T-cell (primary cell): ENCODE measurements at places on chromosomes 16 and 17.

- DNase-seq, result no peak
Measured at GRCh38 chr16:1437606-1438005, 6.7 kb downstream of the PERCC1 start.

DNA sequence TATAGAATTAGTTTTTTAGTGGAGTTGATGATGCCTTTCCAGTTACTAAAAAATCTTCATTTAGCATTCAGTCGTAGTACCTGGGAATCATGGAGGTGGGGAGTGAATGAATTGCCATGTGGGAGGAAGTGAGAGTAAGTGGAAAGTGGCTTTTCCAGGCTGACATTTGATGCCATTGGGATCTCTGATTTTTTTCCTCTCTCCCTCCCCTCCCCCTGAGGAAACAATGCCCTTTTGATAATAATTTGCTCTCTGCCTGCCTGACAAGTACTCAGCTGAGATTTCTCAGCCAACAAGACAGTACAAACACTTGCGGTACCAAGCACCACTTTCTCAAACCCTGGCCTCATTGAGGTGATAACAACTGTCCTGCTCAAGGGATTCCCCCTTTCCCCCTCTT is 2.2 kb downstream of the UBE2Z start:
- no peak for DNase-seq

DNA sequence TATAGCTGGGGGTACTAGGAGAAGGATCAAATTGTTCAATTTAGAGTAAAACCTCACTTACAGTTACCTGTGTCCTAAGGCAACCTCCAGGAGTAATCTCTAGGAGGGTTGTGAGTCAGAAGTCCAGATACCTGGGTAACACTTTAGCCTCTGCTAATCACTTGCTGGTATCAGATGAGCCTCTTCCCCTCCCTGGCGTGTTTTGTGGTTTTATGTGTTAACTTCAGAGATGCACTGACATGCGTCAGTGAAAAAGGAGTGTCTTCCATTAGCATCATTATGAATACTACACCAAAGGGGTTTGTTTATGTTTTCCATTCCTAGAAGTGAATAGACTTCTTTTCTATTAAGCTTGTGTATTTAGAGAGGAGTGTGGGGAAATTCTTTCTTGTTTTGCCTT is 208.2 kb downstream of the FTO start:
- DNase-seq, result peak; percentile 11

DNA sequence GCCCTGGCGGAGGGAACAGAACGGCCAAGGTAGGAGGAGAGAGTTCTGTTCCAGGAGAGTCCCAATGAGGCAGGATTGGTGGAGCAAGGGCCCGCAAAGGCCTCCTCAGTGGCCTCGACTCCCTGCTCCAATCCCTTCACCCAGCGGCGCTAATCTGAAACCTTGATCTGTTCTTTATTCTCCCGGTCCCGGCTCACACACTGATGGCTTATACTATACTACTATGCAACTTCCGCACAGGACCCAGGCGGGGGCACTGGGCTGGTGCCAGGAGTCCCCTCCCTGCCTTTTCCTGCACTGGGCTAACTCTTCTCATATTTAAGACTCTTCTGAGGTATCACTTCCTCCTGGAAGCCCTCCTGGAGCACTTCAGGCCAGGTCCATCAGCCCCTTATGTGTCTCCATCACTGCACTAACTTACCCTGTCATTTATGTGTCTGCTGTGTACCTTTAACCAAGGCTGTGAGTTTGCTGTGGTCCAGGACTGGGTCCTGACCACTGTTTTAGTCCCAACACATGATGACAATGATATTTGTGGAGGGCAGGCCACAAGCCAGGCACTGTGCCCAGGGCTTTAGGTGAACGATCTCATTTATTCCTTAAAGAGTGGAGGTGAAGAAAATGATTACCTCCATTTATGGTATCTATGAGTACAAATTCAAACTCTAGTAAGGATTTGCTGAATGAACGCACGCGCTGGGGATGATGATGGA is 6.8 kb downstream of the CCDC102A start:
- DNase-seq, result no peak

DNA sequence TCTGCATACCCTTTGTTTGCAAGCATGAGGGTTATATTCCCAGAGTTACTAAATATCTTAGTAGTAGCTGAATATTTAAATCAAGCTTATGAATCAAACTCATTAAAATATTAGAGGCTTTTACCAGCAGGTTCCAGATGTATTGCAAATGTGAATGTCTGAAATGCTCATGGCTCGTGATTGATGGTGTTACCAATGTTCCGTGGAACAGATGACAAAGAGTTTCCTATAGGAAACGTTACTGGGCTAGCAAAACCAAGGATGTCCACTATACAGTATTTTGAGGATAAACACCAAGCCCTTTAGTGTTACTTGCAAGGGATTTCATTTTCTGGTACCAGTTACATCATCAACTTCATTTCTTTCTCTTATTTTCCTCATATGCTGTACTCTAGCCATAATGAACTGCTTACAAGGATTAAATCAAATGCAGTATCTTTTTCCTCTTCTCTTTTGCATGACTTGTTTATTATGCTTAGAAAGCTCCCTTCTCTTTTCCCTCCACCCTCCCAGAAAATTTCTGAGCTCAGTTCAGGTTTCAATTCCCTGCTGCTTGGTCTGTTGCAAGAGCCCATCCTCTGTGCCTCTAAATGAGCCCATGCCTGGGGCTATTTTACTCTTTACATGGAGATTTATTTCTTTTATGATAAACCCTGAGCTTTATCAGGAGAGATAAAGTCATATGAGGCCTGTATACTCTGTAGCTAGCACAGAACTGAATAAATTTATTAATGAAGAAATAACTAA is 1537.1 kb upstream of the GOT2 start:
- DNase-seq, result no peak

DNA sequence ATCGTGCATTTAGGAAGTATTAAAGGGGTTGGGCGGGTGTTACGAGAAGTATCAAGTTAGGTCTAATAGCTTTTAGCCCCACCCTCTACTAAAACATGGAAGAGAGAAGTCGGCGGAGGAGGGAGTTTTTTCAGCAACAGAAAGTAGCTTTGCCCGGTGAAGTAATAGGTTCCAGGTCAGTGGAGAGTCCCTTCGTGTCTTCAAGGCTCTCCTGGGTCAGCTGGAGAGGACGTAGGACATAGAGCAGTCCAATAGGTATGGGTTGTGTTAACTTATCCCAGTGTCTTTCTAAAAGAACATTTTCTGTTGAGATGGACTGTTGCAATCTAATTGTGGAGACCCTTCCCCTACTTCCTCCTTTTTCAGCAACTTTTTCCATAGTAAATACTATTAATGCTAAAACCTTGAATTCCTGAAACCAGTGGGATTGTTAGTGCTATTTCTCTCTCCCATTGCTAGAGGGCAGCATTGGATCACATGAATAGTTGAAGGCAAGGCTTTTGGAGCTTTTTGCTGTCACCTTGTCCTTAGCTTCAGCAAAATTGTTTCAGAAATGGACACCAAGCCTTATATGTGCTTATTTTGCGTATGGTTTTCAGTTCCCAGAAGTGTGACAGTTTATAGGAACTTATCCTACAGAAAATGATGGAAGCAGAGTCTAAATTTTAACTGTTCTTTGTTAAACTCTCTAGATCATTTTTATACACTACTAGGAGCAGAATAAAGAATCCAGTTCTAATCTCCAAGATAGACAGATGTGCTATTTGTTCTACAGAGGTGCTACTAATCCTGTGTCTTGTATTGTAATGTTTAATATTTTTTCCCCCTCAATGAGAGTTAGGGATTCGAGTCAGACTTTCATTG is 38.4 kb downstream of the UTP18 start:
- DNase-seq, result no peak

DNA sequence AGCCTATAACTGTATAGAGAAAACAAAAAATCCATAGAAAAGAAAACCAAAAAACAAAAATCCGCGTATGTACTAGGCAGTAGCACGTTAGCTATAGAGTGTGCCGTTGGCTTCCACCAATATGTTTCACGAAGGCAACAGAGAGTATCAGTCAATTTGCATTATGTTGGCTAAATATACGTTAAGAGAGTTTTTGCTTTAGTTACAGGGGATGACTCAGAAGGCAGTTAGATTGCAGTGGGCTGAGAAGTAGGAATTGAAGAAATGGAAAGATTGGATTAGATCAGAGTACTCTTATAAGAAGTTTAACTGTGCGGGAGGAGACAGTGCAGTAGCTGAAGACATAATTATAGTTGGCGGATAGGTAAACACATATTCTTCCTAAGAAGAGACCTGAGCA is 911 bp upstream of the NACA2 start:
- no peak for DNase-seq

- no peak for DNase-seq
Measured at GRCh38 chr16:10578474-10579316, 1.7 kb downstream of the EMP2 start.

- DNase-seq, result no peak
Measured at GRCh38 chr17:76262732-76263344, 2.3 kb upstream of the UBALD2 start.

DNA sequence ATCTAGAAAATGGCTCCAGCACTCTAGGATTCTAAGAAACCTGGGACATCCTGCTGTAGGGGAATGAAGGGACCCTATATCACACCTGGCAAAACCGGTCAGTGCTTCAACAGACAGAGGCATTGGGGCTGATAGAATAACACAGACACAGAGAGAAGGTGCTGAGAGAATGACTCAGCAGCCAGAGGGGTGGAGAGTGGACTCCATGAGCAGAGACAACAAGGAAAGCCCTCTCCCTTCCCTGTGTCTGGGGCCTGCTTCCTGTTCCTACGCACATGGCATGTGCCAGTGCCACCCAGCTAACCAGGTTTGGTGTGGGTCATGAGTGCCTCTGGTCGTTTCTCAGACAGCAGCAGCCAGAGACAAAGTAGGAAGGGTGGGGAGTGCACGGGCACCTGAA is 140.3 kb downstream of the CCT6B start:
- DNase-seq, result no peak

- no peak for DNase-seq
Measured at GRCh38 chr17:10871914-10872313, 34.0 kb upstream of the PIRT start.

DNA sequence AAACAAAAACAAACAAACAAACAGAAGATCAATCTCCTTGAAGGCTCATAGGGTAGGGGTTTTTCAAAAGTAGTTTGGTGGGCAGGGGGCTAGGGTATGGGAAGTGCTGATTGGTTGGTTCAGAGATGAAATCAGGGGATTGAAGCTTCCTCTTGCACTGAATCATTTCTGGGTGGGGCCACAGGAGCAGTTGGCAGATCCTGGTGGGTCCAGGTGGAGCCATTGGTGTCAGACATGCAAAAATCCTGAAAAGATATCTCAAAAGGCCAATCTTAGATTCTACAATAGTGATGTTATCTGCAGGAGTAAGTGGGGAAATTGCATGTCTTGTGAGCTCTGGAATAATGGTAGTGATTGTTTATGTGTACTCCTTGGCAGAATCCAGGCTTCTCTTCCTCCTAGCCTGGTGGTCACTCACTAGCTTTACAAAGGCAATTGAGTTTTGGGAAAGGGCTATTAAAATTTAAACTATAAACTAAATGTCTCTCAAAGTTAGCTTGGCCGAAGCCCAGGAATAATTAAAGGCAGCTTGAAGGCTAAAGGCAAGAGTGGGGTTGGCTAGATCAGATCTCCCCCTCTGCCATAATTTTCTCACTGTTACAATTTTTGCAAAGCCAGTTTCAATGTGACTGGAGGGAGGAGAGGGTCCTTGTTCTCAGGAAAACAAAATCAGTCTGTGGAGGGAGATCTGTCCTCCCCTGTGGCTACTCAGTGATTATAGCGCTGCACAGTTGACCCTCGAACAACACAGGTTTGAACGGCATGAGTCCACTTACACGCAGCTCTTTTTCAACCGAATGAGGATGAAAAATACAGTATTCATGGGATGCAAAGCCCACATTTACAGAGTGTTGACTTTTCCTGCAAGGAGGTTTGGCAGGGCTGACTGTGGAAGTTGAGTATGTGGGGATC is 45.2 kb downstream of the RNF112 start:
- no peak for DNase-seq

- no peak for DNase-seq
Measured at GRCh38 chr16:1613728-1614455, 1.7 kb downstream of the CRAMP1 start.

DNA sequence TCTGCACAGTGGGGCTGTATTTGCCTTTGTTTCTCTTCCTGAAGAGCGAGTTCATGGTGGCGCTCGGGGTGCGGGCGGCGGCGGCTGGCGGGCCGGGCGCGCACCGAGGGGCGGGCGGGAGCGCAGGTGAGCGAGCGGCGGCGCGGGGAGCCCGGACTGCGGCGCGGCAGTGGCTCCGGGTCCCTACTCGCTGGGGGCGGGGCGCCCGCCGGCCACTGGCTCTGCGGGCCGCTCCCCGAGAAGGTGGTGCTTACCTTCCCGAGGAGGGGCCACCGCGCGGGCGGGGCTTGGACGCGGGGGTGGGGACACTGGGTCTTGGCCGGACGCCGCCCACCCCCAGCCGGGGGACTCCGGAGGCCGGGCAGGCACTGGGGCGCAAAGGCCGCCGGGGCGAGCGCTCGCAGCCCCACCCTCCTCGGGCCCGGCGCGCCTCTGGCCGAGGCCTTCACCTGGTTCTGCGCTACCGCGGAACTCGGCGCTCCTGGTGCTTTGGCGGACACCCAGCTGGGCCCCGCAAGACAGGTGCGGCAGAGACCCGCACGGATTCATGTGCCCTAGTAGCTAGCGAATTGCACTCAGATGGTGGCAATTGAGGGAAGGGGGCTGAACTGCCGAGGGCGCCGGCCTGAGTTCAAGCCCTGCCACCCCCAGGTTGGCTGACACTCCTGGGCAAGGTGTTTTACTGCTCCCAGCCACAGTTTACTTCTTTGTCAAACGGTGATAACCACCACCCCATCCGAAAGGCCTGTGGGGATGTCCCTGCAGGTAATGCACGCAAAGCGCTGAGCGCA is at the start of gene PPL:
Gene PPL, minus strand, starts transcription at position 158 of the 791 bp plus-strand sequence. Its CDS starts 103 bp downstream, at position 55.
- DNase-seq, result no peak

DNA sequence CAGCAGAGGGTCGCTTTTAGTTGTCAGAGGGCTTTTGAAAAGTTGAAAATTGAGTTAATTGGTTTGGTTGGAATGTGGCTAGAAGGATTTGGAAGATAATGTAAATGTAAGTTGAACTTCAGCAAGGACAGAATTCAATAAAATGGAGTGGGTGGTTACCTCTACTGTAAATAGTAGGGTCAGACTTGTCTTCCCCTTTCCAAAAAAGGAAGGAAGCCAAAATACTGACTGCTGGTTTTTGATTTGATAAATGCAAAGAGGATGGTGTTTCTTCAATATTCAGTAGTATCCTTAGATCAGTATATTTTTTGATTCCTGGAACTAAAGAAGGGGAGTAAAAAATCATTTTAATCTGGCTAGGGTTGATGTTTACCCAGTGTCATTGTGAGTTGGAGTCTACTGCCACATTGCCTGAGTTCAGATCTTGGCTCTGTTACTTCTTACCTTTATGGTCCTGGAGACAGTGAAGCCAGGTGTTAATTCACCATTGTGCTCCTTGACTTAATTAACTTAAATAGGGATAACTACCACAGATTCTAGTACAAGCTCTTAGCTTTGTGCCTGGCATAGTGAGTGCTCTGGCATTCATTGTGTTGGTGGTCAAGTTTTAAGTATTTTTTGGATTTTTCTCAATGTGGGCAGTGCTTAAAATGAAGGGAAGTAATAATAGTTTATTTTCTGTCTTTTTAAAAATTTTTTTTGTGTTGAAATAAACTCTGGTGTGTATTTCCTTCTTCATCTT is 4.4 kb downstream of the HAPSTR1 start:
- no peak for DNase-seq
